Left renal pelvis (tissue), 4 donors: ENCODE measurements at places on chromosomes 16 and 17. TPM values are rescaled to one million over a fixed set of nuclear protein-coding genes. Genes with fewer than 3 reads are reported as not detected.

DNA sequence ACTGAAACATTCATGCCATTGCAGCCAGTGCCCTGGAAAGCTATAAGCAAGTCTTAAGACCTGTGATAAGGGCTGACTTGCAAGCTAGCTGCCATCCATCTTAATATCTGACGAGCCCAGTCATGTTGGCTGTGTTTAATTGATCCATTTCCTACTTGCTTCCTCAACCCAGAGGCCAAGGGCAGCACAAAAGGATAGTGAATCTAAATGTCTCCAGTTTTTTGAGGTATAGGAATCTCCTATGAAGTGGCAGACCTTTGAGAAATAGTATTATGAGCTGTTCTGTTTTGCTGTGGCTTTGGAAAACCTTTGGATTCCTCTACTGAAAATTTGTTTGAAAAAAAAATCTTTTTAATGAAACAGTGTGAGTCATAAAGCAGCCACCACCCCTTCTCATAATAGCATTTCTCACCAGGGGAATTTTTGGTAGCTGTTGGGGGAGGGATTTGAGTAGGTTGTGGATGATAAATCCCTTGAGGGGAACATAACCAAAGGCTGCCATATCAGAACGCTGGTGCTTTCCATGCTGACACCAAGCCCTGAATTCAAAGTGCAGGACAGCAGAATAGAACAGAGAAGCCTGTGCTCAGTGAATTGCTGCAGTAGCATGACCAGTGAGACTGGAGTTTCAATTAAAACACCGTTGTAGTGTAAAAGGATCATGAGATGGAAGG, 12.9 kb downstream of the ZNRF1 start:
- no peak for DNase-seq

GRCh38 chr17:14545156-14545906, 244.4 kb downstream of the HS3ST3B1 start:
- no peak for DNase-seq

Gene ASPA
- polyA plus RNA-seq: 10.5 TPM

DNA sequence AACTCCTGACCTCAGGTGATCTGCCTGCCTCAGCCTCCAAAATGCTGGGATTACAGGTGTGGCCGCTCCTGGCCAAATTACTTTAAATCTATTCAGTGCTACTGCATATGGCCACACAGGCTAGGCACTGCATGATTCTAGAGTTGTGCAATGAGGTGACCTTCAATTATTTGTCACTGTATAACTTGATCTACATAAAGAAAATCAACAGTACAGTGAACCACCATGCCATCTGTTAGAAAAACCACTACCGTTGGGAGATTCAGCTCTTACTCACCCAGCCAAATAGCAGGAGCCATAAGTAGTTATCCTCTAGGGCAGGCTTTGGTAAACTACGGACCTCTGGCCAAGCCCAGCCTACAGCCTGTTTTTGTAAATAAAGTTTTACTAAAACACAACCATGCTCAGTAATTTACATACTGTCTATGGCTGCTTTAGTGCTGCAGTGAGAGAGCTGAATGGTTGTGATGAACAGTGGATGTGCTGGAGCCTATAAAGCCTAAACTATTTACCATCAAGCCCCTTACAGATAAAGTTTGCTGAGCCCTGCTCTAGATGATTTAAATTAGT, 40.7 kb upstream of the TANC2 start:
- no peak for DNase-seq

GRCh38 chr16:82192665-82193064, 22.6 kb upstream of the MPHOSPH6 start:
- DNase-seq: no peak

Gene KRTAP16-1
- not detected for polyA plus RNA-seq

Gene ATP2A3
- 4.3 TPM for polyA plus RNA-seq

Gene SOCS7
- polyA plus RNA-seq: 18.2 TPM

- DNase-seq: no peak
Observed at GRCh38 chr17:75959051-75959838, 18.4 kb upstream of the FBF1 start.
